ENCODE measurements at places on chromosomes 7 and 10. TPM values are rescaled to one million over a fixed set of nuclear protein-coding genes. Genes with fewer than 3 reads are reported as not detected.

TEX47 gene
- not detected for total RNA-seq

MKX gene
- not detected for total RNA-seq

PON1 gene
- not detected for total RNA-seq

TRPV5 gene
- not detected for total RNA-seq

ACHE gene
- total RNA-seq: not detected

VWC2 gene
- total RNA-seq: not detected

NKX2-3 gene
- not detected for total RNA-seq

RET gene
- total RNA-seq: not detected

KCNH2 gene
- total RNA-seq: under 0.01 TPM

SRRM3 gene
- not detected for total RNA-seq

BEND7 gene
- total RNA-seq: 2.9 TPM

TAS2R5 gene
- 0.79 TPM for total RNA-seq

NET1 gene
- 26.0 TPM for total RNA-seq

ANKRD26 gene
- 8.6 TPM for total RNA-seq

PAX4 gene
- not detected for total RNA-seq

C10orf143 gene
- total RNA-seq: 0.93 TPM

PHKG1 gene
- total RNA-seq: 9.4 TPM

MACROH2A2 gene
- total RNA-seq: 7.9 TPM

PPP1R17 gene
- not detected for total RNA-seq
